ENCODE measurements at places on chromosomes 11 and 22.

DNA sequence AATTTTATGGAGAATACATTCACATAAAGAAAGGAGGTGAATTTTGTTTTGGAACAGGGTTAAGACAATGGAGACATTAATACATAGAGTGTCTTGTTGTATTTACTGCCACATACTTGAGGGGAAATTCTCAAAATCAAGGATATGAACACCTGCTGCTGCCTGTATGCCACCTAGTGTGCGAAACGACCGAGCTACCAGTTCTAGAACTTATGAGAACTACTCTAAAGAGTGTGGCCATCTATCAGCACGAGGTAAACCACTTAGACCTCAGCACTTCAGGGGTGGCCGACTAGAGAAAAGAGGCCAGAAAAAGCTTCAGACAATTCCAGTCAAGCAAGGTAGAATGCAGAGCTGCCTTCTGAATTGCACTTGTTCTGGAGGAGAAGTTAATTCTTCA is 1.5 kb upstream of the AGBL2 start:
- no peak for DNase-seq

- no peak for DNase-seq
Observed at GRCh38 chr22:40509401-40510134, 127.0 kb downstream of the MRTFA start.

GRCh38 chr22:37708580-37709444 is 12.0 kb downstream of the TRIOBP start:
- no peak for DNase-seq

- DNase-seq = no peak
Observed at GRCh38 chr11:46049325-46049897, 71.8 kb downstream of the PHF21A start.

GRCh38 chr11:75160220-75160757 is 9.4 kb downstream of the SLCO2B1 start:
- DNase-seq = no peak

DNA sequence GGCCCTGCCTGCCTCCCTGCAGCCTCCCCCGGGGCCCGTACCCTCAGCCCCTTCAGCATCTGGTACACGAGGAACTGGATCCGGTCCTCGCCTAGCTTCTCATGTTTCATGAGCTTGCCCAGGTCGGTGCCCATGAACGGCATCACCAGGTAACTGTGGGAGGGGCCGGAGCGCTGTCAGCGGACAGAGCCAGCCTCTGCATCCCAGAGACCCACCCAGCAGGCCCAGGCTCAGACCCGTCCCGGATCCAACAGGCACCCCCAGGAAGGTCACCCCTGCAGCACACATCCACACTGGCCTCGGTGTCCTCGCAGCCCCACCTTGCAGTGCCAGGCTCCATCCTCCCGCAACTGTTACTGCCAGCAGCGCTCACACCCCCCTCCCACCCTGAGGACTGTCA is 4.4 kb downstream of the MAPK12 start:
- DNase-seq = no peak

- no peak for DNase-seq
Observed at GRCh38 chr11:17846852-17847453, 112.4 kb downstream of the KCNC1 start.

- no peak for DNase-seq
Observed at GRCh38 chr11:38950867-38951266, 2352.8 kb upstream of the RAG2 start.
